ENCODE measurements at places on chromosomes 13 and 19. TPM values are rescaled to one million over a fixed set of nuclear protein-coding genes. Genes with fewer than 3 reads are reported as not detected.
A peak's percentile ranks its signal among the peaks of the same experiment; 100 is the strongest.

- DNase-seq, result no peak
These were observed 20.5 kb downstream of the NLRP11 start for GRCh38 chr19:55811340-55811739.

DNA sequence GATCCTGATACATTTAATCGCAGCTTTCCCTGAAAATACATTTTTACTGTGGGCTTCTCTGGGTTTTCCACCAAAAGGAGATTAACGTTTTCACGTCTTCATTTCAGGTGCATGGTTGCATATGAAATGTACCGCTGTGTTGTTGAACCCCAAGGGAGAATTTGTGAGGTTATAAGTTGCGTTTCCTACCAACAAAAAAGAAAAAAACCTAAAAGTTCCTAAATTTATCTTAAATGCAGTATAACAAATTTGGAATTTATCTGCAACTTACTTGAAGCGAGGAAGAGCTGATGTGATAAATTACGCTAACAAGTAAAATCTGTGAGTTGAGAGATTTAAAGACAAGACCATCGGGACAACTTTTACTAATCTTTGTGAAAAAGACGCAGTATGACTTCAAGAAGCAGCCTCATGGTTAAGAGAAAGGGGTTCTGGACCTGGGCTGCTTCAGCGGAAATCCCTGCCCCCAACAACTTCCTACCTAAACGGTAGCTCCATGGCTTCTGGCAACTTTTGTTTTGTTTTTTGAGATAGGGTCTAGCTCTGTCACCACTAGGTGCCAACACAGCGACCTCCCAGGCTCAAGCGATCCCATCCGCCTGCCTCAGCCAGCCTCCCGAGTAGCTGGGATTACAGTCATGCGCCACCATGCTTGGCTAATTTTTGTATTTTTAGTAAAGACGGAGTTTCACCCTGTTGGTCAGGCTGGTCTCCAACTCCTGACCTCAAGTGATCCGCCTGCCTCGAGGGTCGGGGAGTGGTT lies 958 bp upstream of the OBI1 start:
- DNase-seq, result peak; percentile 1

- no peak for DNase-seq
These were observed 138.6 kb upstream of the KLF12 start for GRCh38 chr13:74272826-74273225.

- no peak for DNase-seq
These were observed 5.8 kb downstream of the CEBPA start for GRCh38 chr19:33296488-33296971.

- no peak for DNase-seq
These were observed 207.9 kb downstream of the TSHZ3 start for GRCh38 chr19:31141301-31141700.

- DNase-seq, result no peak
These were observed 111.1 kb upstream of the PEG3 start for GRCh38 chr19:56951672-56952071.

- DNase-seq, result no peak
These were observed 2438.2 kb upstream of the PCDH20 start for GRCh38 chr13:63853816-63854215.

- no peak for DNase-seq
These were observed 19.8 kb upstream of the NPAS1 start for GRCh38 chr19:46999878-47000277.

DNA sequence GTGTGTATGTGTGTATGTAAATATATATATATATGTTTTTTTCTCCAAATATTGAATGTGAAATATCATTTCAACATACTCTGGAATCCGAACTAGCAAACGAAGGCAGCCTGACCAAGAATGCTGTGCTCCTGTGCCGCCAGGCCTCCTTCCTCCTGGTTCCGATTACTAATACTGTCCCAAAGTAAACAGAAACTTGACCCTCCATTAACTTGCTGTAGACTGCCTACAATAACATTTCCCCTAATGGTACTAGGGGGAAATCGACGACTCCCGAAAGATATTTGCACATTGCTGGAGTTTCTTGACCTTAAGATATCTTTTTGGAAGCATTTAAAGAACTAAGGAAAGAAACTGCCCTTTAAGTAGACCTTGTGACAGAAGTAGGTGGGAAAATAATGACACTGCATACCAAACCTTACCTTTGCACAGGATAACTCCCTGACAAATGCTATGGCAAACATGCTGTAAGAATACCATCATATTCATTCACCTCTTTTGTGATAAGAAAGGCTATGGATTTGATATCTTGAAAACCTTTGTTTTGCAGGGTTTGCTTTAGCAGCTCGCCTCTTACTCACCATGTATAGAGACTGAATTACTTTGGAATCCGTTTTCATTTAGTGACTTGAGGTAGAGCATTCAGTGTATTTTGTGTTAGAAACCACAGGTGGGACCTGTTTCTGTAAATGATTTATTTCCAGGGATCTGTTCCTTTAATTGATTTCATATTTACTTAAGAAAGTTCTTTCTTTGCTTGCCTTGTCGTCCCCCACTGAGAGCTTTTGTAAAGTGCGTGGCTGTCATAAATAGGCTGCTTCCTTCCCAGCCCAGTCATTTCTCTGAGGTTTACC lies 80.1 kb downstream of the KLF5 start:
- no peak for DNase-seq

GRCh38 chr13:35165205-35165604 lies 223.1 kb downstream of the NBEA start:
- DNase-seq, result no peak

DNA sequence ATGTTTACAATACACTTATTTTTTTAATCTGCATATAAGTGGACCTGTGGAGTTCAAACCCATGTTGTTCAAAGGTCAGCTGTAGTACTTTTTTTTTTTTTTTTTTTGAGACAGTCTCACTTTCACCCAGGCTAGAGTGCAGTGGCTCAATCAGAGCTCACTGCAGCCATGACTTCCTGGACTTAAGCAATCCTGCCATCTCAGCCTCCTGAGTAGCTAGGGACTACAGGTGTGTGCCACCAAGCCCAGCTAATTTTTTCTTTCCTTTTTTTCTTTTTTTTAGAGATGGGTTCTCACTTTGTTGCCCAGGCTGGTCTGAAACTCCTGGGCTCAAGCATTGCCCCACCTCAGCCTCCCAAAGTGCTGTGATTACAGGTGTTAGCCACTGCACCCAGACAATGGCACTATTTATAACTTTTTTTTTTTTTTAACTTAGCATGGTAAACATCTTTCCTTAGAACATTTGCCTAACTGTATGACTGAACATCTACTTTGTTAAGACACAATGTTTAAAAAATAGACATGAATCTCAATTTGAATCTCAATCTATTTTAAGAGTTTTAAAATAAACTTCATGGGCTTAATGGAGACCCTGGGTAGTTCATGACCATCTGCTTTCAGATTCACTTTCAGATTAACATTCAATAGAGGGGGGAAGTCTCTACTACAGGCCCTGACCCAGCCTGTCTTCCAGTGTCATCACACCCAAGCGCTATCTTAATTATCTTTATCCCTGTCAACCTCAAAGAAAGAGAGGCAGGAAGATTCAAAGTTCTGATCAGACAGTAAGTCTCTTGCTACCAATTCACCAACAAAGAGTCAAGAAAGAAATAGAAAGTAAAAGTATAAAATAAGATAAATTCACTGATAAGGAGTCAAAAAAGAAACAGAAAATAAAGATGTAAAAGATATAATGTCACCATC lies 97.7 kb upstream of the DOCK9 start:
- no peak for DNase-seq

GRCh38 chr19:30711296-30711695 lies 339.1 kb downstream of the ZNF536 start:
- DNase-seq, result peak; percentile 68

DNA sequence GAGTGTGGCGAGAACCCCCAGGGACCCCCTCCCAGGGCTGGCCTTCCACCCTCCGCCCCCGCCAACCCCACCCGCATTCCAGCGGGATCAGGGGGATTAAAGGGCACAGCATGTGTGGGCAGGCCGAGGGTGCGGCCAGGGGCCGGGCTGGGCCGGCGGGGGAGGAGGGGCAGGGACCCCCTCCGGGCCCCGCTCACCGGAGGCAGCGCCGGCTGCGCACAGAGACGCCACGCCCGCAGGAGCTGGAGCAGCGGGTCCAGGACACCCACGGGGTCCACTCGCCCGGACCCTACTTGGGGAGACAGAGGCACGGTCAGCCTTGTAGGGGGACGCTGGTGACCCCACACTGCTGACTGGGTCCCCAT lies 2.4 kb downstream of the ADAMTSL5 start:
- no peak for DNase-seq

GRCh38 chr19:40990972-40991381 lies at the start of gene CYP2B6:
CYP2B6 (plus strand) TSS chr19:40991282; CDS start chr19:40991306, 24 bp downstream.
- DNase-seq, result no peak

DNA sequence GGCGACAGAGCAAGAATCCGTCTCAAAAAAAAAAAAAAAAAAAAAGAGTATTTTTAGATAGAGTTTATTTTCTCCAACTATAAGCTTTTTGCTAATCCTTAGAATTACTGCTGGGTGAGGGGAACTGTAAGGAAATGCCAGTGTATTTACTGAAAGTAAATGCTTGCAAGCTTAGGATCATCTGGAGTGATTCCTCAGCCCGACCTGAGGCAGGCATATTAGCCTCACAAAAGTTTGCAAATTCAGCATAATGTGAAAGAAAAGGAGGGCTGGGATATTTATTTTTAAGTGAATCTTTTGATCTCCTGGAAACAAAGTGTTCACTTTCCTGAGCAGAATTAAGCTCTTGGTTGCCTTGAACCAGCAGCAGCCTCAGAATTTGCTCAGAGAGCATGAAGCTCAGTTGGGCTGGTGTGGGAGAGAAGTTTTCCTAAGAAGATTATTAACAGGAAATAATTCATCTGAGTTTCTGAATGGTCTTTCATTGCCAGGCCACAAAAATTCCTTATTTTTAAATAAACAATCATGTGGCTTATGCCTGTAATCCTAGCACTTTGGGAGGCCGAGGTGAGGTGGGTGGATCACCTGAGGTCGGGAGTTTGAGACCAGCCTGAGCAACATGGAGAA lies 24.7 kb upstream of the SPATA13 start:
- DNase-seq, result no peak

- DNase-seq, result no peak
These were observed 44.1 kb downstream of the SMAD9 start for GRCh38 chr13:36875961-36876360.

DNA sequence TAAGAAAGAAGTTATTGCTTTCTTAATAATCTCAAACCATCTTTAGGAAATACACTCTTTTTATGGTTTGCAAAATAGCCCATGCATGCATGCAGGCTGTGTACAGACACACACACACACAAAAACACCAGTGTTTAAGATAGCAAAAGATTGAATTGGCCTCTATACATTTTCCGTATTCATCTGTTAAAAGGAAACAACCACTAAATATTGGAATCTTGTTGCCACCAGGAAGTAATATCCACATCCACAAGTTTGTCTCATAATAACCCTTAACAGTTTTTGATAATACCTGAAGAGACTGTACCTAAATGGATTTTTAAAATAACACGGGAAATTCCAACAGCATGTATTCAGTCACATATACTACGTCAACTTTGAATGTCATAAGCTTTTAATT lies 7.3 kb upstream of the MAB21L1 start:
- peak; percentile 14 for DNase-seq

DNA sequence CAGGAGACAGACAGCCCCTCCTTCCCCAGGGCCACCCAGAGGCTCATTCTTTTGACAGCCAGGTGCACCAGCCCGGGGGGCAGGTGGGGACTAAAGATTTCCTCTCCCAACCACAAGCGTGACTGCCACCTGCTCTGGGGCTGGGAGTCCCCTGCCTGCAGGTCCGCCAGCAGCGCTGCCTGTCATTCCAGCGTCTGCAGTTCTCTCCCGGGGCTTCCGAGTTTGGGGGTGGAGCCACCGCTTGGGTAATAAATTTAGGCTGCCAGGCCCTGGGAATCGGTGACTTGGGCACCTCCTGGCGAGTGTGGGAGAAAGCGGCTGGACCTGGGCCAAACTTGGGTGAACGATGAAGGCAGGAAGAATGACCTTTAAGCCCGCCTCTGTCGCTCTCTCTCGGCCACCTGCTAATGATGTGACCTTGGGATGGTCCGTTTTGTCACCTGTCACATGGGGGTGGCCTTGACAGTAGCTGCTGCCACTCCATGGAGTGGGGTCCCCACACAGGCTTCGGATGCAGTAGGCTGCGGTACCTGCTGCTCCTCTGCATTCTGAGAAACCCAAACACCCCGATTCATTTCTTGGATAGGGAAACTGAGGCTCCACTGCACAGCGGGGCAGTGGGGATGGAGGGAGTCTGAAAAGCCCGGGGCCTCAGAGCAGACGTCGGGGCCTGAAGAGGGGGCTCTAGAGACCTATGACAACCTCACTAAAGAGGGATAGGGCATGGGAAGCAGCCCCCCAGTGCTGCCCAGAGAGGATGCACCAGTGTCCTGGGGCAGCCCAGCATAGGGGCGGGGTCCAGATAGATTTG lies 12.8 kb downstream of the FUT6 start:
- peak; percentile 13 for DNase-seq

DNA sequence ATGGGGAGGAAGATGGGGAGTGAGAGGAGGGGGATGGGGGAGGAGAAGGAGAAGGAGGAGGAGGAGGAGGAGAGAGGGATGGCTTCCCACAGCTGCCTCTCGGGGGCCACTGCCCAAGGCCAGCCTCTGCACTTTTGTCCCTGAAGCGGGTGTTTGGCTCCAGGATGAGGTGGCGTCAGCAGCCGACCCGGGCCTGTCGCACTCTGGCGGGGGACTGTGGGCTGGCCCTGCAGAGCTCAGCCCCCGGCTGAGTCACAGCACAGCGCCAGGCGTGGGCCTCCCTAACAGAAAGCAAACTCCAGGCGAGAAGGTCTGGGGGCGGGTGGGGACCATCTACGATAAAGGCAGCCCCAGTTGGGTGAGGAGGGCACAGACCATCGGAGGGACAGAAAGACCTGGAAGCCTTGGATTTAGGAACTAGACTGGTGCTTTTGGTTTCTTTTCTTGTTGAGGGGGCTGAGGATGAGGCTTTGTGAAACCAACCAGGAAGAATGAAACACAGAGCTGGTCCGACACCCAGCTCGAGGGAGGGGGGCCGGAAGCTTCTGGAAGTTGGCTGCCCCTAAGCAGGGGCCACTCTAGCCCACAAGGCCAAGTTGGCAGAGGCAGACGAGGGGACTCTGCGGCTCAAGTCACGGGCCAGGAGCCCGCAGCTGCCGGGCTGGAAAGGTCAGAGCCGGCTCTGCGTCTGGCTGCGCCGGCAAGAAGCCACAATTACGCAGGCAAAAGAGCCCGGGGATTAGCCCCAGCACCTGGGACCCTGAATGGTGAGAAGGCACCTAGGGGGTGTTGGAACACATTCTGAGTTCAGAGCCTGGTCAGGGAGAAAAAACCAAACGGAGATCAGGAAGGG lies 18.2 kb downstream of the LSM4 start:
- DNase-seq, result peak; percentile 62

DNA sequence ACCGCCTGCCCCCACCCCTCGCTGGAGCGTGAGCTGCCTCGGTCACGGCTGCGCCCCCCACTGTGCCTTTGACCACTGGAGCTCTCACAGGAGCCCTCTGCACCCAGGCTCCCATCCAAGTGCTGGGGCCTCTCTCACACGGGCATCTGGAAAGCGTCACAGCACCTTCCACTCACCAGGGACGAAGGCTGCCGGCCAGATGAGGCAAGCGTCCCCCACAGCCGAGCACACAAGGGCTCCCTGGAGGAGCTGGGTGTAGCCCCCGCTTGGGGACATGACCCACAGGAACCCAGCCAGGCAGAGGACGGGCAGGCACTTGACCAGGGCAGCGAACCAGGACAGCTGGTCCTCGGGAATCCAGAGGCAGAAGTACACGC lies 560 bp downstream of the TMEM86B start:
- no peak for DNase-seq

KASH5 gene
- not detected for polyA plus RNA-seq

IFI30 gene
- 55.7 TPM for polyA plus RNA-seq

ZNF382 gene
- 0.83 TPM for polyA plus RNA-seq

SETDB2 gene
- 1.4 TPM for polyA plus RNA-seq

PODNL1 gene
- polyA plus RNA-seq, result 2.4 TPM

C19orf18 gene
- 0.53 TPM for polyA plus RNA-seq

CCL25 gene
- not detected for polyA plus RNA-seq

Data from brain (organoid and tissue), 16 donors.